ENCODE measurements at places on chromosomes 3 and 15.

GRCh38 chr3:45684327-45684892 lies 4.8 kb upstream of the SACM1L start:
- no peak for DNase-seq

DNA sequence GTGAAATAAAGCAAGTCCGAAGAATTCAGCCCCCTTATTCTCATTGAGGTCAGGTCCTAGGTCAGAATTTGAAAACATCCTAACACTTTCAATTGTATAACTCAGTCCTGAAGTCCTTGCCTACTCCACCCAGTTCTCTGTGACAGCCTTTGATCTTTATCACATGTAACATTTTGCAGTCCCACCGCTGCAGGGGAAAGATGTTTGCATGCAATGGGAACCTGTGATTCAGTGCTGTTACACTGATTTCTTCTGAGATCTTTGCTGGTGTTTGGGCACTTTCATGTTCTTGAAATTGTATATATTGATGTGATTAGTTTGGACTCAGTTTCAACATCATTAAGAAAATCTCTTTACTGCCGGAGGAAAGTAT lies 18.0 kb upstream of the SECISBP2L start:
- DNase-seq = no peak

DNA sequence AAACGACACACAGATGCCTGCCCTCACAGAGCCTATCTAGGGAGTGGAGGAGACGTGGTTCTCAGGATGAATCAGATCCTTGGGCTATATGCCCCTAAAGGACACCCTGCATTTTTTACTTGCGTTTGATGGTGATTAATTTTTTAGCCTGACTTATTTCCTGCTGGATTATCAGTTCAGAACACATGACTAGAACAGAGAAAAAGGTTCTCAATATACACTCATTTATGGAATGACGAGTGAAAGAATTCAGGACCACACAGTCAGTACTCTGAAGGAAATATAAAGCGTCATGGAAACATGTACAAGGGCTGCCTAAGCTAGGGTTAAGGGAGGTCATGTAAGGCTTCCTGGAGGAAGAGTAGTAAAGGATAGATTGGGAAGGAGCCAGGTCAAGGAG lies 121.8 kb downstream of the SSR3 start:
- DNase-seq = no peak

- DNase-seq = no peak
These were observed 5.0 kb upstream of the P2RY14 start for GRCh38 chr3:151283387-151283786.

DNA sequence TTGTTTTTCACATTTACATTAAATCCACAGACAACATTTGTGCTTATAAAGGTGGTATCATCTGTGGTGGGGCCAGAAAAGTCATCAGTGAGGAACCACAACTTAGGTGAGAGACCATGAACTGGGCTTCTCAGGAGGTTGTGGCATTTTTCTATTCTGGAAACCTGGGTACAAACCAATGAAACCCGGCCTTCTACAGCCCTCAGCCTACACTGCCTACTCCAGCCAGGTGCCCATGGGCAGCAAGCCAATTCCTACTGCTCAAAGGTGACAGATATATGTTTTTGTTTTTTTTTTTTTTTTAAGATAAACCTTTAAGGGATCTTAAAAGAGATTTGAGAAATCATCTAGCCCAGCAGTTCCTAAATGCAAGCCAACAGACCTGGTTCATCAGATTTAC lies 20.3 kb downstream of the SPG21 start:
- DNase-seq = no peak

GRCh38 chr3:44106756-44107155 lies 134.9 kb upstream of the TOPAZ1 start:
- no peak for DNase-seq

- DNase-seq = no peak
These were observed 12.1 kb upstream of the TFG start for GRCh38 chr3:100697172-100697571.

- DNase-seq = no peak
These were observed 46.4 kb upstream of the RGMA start for GRCh38 chr15:93135459-93135858.

DNA sequence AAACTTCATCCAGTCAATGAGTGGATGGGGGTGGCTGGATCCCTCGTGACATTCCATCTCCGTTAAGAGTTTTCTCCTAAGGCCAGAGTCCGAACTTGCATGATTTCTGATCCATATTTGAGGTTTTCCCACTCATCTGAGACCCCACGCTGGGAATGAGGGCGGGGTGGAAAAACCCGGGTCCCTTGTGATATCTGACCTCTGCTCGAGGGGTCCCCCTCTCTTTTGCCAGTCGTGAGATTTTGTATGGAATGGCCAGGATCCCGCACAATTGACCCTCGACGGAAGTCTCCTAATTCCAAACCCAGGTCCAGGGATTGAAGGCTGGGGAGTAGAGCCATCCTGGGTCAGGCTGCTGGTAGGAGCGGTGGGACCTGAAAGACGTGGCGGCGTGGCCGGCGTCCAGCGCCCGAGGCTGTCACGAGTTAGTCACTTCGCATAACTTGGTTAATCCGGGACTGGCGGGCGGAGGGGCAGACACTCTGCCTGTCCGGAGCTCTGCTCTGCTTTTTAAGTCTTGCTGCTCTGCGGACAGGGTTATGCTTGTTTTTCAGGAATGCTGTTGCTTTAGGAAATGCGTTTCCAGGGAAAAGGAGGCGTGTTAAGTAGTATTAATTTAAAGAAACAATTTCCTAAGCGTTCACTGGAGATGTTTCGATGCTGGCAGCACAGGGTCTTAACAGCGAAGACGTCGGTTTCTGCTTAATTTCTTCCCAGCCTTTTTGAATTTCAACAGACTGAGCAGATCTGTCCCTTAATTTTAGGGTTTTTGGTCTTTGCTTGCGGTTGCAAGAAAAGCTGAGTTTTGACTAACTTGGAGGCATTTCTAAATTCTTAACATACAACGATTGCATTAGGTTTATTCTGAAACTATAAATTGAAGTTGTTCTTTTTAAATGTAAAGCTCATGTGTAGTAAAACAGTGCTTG lies 69.7 kb upstream of the LRRFIP2 start:
- DNase-seq = no peak

- DNase-seq = no peak
These were observed 27.7 kb downstream of the ABTB1 start for GRCh38 chr3:127700406-127700805.

DNA sequence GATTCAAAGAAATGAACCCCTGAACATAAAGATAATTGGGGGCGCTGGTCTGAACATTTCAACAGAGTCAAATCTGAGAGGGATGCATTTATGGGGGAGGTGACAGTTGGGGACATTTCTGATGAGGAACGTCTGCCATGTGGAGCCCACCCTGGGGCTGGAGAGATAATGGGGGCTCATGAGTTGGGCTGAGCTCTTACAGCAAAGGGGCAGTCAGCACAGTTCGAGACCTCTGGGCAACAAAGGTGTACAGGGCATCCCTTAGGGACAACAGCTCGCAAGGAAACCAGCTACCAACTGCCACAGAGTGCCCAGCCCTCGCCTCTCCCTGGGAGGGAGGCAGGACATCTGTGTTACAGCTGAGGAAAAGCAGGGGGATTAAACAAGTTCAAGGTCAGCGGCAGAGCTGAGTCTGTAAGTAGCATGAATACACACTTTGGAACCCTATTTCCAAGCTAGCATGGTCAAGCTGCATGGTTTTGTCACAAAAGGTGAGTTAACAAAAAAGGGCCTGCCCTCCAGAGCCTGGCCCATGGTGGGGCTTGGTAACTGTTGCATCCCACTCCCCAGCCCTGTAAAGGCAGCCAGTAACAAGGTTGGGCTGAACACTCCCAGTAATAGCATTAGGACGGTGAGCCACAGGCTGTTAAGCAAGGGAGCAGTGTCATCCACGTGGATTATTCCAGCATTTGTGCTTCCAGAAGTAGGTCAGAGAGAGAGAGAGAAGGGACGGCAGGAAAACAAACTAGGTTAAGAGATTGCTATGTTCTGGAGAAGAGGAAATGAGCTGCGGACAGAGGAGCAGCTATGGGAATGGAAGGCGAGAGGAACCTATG lies 4.3 kb downstream of the GNB5 start:
- no peak for DNase-seq

DNA sequence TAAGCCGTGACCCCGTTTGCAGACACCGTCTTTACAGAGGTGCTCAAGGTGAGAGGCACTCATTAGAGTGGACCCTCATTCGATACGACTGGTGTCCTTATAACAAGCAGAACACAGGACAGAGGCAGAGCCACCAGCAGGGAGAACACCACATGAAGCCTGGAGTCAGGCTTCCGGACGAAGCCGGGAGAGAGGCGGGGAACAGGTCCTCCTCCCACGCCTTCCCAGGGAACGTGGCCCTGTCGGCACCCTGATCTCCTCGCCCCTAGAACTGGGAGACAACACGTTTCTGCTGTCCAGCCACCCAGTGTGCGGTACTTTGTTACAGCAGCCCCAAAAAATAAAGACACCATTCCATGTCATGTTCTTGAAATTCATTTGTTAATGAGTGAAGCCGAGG lies 33.6 kb downstream of the ZDHHC19 start:
- no peak for DNase-seq

- no peak for DNase-seq
These were observed 3.8 kb upstream of the BRPF1 start for GRCh38 chr3:9727743-9728142.

DNA sequence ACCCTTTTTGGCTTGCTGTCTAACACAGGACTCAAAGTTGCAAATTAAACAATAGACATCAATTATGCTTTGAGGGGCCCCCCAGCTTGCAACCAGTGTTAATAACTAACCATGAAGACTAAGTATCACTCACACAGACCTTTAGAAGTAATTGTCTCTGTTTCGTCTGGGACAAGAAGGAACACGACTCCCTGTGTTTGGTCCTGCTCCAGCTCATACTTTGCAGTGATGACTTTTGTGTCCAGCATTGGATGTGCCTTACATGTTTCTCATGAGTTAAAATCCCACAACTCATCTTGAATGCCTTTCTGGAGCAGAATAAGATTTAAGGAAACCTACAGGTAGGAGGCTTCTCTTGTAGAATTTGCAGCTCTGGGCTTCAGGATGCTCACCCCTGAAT lies 53.1 kb downstream of the GMNC start:
- no peak for DNase-seq

DNA sequence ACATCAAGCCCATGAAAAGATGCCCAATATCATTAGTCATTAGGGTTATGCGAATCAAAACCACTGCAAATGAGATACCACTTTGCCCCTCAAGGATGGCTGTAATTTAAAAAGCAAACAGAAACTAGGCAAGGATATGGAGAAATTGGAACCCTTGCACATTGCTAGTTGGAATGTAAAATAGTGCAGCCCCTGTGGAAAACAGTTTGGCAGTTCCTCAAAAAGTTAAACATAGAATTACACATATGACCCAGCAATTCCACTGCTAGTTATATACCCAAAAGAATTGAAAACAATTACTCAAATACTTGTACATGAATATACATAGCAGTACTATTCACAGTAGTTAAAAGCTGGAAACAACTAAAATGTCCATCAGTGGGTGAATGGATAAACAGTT lies 186.8 kb upstream of the CGNL1 start:
- DNase-seq = no peak

- DNase-seq = no peak
These were observed 628.9 kb downstream of the FHIT start for GRCh38 chr3:60622349-60622748.

GRCh38 chr15:90561344-90562244 lies 31.9 kb downstream of the CRTC3 start:
- no peak for DNase-seq

- no peak for DNase-seq
These were observed 78.8 kb downstream of the IL5RA start for GRCh38 chr3:3031326-3031725.

- DNase-seq = no peak
These were observed 179.4 kb upstream of the CGNL1 start for GRCh38 chr15:57196865-57197264.

DNA sequence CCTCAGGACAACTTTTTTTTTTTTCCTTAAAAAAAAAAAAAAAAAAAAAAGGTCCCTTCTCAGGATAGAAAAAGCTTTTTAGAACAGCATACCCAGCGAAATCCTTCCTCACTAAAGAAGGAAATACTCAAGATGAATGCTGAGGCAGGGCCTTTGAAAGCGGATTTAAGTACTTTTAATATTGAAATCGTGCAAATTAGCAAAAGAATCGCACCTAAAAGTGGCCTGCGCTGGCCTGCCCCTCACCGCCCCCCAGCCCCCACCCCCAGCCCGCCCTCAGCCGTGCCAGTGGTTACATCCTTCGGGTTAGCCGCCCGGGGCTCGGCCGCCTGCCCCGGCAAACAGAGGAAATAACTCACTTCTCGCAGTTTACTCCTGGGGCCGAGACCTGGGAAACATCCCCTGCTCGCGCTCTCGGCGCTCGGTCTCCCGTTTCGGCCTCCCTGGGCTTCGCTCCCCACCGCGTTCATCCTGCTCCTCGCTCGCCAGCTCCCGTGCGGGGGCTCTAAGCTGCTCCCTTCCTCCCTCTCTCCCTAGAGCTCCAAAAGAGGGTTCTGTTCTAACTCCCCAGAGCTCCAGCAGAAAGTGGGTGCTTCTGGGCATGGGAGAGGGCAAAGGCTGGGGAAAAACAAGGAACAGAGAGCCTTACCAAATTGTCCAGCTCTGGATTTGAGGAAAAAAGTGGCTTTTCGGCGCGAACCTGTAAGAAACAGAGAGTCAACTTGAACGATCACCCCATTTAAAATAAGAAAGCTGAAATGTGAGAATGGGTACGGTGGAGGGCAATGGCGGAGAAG lies 5.2 kb downstream of the MEIS2 start:
- no peak for DNase-seq

DNA sequence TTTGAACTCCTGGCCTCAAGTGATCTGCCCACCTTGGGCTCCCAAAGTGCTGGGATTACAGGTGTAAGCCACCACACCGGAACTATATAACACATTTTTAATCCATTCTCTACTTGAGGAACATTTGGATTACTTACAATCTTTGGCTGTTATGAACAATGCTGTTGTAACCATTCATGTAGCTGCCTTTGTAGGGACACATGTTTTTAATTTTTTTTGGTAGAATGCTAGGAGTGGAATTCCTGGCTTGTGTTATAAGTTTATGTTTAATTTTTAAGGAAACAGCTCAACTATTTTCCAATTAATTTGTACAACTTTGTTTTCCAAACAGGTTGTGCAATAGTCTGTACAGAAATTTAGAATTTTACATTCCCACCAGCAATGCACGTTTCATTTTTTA lies 51.7 kb downstream of the GPR149 start:
- no peak for DNase-seq

GRCh38 chr3:104132566-104133403 lies 1233.9 kb upstream of the ALCAM start:
- no peak for DNase-seq

DNA sequence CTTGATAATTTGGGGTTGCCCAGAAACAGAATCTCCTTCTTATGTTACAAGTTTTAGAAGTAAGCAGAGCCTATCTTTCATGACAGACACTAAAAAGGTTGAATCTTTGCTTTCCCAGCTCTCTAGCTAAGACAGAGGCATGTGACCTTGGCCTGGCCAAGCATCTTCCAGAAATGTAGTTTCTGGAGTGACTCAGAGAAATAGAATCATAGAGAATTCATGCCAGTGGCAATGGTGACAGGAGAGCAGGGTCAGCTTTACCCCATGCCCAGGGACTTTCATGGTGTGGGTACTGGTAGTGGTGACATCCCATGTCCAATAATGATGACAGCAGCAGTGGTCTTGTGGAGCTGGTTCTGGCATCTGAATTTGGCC lies 4.0 kb upstream of the PARP6 start:
- DNase-seq = no peak

GRCh38 chr15:68565726-68566125 lies 13.1 kb upstream of the CORO2B start:
- DNase-seq = no peak
